Activated T-cell treated with anti-CD3 and anti-CD28 coated beads for 48 hours (primary cell): ENCODE measurements at places on chromosomes 1 and 21.

DNA sequence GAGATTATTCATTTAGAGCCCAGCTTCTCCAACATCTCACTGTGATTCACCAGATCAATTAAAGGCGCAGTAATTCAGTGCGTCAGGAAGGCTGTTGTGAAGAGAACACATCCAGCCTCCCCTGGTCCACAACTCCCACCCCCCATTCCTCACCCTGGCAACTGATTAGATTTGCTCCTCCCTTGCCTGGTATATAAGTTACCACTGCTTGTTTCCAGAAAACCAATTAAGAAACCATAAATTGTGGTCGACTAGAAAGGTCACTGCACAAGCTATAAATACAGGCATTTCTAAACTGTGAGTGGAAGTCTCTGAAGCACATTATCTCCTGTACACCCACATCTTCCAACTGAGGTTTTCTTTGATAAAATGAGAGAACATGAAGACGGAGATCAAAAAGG is 41.9 kb downstream of the FAM163A start:
- DNase-seq, result no peak

DNA sequence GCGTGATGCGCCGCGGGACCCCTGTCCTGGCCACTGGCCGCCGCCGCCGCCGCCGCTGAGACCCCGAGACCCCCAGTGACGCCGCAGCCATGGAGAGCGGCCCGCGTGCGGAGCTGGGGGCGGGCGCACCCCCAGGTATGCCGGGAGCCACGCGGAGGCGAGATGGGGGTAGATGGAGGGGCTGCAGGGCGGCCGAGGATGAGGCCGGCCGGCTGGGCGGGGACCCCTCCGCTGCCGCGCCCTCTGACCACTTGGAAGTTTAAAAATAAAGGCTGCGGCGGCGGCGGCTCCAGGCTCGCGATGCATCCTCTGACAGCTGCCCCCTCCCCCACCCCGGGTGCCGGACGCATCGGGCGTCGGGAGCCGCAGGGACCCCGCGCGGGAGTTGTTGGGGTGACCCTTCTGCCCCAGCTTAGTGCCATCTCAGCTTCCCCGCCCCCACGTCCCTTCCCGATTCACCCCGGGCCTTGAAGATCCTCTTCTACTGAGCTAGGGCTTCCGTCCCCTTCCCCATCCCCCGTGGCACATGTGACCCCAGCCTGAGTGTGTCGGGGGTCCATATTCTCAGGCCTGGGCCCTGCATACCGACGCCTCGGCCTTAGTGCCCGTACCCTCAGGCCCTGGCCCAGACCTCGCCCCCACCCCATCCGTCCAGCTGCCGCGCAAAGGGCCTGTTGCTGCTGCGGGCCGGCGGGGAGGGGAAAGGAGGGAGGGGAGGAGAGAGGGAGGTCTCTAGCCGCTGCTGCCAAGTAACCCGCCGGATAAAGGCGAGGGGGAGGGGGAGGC is 562 bp downstream of the MAP7D1 start:
- peak; percentile 50 for DNase-seq

DNA sequence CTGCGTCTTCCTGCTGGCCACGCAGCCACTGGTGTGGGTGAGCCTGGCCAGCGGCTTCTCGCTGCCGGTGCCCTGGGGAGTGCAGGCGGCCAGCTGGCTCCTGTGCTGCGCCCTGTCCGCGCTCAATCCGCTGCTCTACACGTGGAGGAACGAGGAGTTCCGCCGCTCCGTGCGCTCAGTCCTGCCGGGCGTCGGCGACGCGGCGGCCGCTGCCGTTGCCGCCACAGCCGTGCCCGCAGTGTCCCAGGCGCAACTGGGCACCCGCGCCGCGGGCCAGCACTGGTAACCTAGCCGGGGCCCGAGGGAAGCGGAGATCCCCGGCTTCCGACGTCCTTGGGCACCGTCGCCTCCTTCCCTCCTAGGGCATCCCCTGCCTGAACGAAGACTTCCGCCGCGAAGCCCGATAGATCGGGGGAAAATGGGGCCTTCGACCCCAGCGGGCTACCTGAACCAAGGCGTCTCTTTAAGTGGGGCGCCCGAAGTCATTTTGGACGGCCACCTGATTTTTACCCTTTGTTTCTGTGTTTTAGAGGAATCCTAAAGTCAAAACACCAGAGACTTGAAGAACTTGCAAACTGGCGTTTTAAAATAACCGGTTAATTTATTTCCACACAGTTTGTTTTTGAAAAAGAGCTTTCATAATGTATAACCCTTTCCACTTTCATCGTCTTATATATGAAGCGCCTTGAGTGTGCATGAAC is 2.0 kb downstream of the GPR88 start:
- no peak for DNase-seq

GRCh38 chr1:158121604-158122254 is 59.0 kb upstream of the CD1D start:
- DNase-seq, result no peak

GRCh38 chr1:225812488-225813213 is 2.7 kb downstream of the EPHX1 start:
- no peak for DNase-seq
